AG09319 (cell line): ENCODE measurements at places on chromosomes 3 and 15.

GRCh38 chr15:87712211-87712610 is 544.3 kb downstream of the NTRK3 start:
- no peak for DNase-seq

GRCh38 chr3:129442947-129443346 is 2.9 kb downstream of the IFT122 start:
- no peak for DNase-seq

DNA sequence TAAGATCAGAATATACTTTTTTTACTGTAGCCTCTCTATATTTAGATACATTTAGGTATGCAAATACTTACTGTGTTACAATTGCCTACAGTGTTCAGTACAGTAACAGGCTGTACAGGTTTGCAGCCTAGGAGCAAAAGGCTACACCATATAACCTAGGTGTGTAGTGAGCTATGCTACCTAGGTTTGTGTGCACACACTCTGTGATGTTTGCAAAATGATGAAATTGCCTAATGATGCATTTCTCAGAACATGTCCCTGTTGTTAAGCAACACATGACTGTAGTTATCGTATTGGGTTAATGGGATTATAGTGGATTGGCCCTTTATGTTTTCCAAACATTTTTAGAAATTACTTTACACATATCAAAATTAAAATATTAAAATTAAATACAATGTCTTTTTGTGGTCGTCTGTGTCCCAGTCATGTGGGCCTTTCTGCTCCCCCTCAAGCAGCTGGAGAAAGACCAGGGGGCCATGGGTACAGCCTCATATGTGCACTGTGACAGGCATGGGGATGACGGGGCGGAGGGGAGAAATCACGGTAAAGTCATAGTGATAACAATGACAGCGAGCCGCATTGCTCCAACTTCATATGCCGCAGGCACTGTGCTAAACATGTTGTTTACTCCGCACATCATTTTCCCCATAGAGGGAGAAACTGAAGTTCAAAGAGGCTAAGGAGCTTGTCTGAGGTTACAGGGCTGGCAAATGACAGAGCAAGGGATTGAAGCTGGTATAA is 27.4 kb upstream of the PLA2G4E start:
- DNase-seq = no peak

GRCh38 chr3:195282961-195283360 is 12.0 kb upstream of the XXYLT1 start:
- DNase-seq = no peak

GRCh38 chr3:153113541-153113940 is 48.5 kb upstream of the RAP2B start:
- no peak for DNase-seq

DNA sequence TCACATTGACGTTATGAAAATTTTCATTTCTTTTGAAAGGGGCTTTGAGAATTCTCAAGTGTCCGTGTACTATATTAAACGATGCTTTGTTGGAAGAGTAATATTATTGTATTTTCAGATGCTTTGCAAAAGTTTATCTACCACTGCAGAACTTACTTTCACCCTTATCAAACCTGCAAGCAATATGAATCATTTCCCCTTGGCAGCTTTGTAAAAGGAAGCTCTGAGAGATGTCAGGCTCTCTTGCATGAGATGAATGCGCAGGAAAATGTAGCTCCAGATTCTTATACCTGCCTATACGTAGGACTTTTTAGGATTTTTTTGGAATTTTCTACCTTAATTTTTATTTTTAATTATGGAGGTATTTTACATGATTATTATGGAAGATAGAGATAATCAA is 34.5 kb downstream of the GPD1L start:
- DNase-seq = no peak

- DNase-seq = no peak
Measured at GRCh38 chr15:83118291-83118827, 10.9 kb downstream of the TM6SF1 start.

DNA sequence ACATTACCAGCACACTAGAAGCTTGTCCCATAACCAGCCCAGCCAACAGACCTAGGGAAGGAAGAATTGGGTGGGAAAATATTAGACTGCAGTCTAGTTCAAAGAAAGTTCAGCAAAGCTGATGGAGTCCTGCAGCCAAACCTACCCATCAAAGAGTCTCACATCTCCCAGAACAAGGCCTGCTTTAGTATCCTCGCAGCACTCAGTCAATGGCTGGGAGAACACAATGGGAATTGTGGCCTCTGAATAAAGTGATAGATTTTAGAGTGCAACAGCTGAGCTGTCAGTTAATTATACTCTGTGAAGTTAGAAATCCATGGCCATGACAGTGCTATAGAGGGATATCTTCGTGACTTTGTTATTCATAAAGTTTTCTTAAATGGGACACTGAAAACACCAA is 207.2 kb upstream of the NAALADL2 start:
- DNase-seq = no peak

DNA sequence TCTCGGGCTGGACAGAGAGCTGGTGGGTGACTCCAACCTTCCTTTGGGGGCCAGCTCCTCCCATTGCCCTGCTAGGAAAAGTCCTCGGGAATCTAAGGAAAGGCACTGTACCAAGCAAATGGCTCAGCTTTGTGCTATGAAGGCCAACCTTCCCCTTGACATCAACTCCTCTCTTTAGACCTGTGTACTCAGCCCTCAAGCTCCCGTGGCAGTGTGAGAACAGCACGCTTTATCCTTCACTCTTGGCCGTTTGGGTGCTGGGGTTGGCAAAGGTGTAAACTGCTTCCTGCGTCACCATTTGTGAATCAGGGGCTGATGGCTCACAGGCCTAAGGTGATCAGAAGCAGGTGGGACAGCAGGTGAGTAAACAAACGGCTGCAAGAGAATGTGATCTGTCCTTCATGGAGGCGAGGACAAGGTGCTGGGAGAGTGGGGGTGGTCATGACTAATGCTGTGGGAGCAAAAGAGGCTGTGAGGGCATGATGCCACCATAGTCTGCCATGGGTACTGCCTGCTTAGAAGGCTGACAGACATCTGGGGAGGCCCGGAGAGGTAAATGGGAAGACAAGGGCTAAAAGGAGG is 165.2 kb upstream of the TPM1 start:
- no peak for DNase-seq

GRCh38 chr15:52710708-52711389 is 31.7 kb upstream of the ATOSA start:
- no peak for DNase-seq

DNA sequence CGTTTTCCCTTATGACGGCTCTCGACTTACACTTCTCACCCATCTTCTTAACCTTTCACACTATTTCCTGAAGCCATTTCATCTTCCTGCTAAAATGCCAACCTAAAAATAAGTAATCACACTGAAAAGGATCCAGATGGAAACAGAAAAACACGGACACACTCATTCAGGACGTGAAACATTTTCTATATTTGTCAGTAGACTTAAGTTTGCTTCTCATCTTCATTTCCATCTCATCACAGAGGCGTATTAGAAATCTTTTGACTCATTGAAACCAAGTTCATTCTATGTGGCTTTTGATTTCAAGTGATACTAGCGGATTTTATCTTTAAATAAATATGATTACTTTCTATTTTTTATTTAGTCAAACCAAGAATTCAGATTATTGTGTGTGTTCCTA is 27.4 kb upstream of the DLG1 start:
- DNase-seq = no peak

DNA sequence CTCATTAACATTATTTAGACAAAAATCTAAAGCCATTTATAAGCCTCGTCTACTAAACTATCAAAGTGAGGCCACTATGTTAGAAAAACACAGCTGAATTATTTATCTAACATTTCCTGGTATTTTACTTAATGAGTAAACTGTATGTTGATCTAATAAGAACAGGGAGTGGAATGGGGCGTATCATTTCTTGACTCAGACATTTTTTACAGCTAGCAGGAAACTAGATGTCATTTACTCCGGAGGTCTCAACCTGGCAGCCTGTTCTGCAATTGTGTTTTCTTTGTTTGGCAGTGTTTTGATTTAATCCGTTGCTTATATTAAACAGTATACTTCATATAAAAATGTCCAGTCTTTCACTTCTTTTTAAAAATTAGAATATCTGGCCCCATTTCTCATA is 79.1 kb upstream of the ABI3BP start:
- DNase-seq = no peak

- no peak for DNase-seq
Measured at GRCh38 chr3:53142986-53143385, 12.8 kb upstream of the RFT1 start.

- DNase-seq = no peak
Measured at GRCh38 chr3:119700269-119700919, 2.4 kb upstream of the CFAP91 start.

DNA sequence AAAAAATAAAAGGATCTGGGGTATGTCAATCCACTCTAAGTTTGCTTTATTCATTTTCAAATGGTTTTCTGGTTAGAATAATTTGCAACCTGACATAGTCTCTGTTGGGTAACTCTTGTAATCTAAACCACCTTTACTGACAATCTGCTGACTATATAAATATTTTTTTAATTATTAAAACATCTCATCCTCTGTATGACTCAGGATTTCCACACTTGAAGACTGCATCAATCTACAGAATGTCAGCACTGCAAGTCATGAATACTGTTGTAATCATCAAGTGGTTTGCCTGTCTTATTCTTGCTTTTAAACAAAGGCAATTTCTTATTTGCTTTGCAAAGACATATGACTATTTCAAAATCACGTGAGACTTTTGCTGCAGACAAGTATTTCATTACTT is 42.1 kb downstream of the VGLL3 start:
- DNase-seq = peak; percentile 76

- DNase-seq = no peak
Measured at GRCh38 chr3:176313426-176313825, 883.9 kb downstream of the TBL1XR1 start.

- peak; percentile 96 for DNase-seq
Measured at GRCh38 chr3:186617036-186617946, 4.4 kb downstream of the AHSG start.

DNA sequence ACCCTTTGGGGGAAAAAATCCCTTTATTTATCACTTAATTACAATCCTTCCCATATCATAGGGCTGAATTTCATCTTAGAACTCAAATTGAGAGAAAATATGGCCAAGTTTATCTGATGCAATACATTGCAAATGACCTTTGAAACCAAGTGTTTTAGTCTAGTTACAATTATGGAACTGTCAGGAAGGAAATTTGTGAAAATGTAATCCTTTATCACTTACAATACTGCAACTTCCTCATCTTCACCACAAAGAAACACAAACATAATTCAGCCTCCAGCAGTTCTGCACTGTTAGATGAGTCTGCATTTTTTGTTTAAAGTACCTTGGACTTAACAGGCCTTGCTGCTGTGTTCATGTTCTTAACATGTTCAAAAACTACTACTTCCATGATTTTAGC is 4.6 kb downstream of the CCPG1 start:
- peak; percentile 15 for DNase-seq

DNA sequence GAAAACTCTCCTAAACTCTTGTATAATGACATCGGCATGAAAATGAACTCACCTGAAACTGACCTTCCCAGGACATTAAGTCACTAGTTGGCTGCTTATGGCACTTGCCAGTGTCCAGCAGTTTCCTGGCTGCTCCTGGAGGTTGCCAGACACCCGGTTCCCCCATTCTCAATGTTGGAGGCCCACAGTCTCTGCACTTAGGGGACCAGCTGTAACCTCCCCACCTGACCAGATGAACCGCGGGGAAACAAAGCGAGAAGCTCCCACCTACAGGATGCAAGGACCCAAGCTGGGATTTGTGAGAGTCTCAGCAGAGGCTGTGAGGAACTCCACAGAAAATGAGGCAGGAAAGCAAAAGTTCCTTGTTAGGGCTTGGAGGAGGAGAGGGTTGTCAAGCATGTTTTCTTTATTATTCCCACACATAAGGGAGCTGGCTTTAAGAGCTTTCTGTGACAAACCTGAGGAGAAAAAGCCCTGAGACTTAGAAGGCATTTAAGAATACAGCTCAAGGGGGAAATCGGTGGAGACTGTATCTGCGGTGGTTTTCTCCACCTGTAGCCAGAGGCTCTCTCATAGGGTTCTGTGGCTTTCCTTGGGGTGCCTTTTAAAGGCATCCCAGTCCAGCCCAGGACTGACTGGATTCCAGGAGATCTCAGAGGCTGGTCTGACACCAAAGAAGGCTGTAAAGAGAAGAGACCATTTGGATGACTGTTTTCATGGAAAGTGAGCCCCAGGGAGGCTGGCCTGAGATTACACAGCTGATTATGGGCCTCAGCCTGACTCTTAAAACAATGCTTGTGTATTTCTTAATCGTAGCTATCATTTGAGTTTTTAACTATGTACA is 4.6 kb downstream of the TPM1 start:
- DNase-seq = no peak

DNA sequence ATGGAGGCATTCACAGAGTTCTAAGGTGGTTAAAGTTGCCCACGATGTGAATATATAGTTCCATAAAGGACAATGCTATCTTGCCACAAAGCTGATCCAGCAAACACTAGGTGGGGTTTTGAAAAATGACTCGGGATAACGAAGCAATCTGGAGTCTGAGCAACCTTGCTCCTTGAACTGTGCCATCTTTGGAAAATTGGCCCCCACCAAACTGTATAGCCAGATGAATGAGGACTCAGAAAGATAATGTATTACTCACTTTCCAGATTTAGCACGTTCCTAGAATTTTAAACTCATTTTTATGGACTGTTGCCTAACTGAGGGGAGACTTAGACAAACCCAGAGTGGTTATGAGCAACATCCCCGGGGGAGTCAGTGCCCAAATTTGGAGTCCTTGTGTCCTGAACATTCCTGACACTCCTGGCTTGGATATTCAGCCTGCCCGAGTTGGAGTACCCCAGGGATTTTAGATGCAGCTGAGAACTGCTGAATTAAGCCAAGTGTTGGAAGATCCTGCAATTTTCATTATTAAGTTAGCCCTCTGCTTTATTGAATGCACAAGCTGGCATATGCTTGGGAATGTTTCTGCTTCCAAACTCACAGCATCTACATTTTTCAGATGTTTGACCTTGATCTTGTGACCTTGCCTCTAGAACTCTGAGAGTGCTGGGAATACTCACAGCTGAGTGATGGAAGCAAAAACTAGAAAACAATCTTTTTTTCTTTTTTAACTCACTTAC is 8.8 kb upstream of the MAGI1 start:
- no peak for DNase-seq

- no peak for DNase-seq
Measured at GRCh38 chr15:63331456-63331855, 50.2 kb downstream of the CA12 start.

DNA sequence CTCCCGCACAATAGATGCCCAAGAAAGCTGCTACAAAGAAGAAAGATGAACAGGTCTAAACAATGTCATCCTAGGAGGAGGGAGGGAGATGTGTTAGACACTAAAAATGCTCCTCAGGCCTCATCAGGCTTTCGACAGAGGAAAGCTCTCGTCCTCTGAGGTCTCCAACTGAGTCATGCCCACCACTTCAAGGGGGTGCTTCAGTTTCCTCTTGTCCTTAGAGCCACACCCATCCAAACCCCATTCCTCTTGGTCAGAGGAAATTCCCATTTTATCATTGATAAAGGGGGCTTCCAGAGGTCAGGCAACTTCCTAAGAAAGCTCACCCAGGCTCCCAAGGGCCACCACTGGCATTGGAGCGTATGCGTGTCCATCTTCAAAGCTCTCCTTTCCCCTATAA is 50.1 kb downstream of the HEG1 start:
- DNase-seq = no peak

DNA sequence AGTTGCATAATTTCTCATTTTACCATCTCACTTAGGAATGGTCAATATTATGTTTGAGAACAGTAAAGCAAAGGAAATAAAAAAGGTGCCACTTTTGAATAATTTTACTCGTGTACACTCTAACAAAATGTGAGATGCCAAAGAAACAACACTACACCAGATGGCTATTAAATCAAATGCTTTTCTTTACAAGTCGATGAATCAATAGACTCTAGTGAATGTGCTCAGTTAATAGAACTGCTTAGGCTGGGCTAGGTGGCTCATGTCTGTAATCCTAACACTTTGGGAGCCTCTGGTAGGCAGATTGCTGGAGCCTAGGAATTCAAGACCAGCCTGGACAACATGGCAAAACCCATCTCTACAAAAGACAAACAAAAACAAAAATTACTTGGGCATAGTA is 87.9 kb downstream of the ZNF609 start:
- DNase-seq = no peak
